ENCODE measurements at places on chromosomes 7 and 10.
A peak's percentile ranks its signal among the peaks of the same experiment; 100 is the strongest.

GRCh38 chr7:131836733-131837132 is 280.3 kb upstream of the PODXL start:
- no peak for DNase-seq

DNA sequence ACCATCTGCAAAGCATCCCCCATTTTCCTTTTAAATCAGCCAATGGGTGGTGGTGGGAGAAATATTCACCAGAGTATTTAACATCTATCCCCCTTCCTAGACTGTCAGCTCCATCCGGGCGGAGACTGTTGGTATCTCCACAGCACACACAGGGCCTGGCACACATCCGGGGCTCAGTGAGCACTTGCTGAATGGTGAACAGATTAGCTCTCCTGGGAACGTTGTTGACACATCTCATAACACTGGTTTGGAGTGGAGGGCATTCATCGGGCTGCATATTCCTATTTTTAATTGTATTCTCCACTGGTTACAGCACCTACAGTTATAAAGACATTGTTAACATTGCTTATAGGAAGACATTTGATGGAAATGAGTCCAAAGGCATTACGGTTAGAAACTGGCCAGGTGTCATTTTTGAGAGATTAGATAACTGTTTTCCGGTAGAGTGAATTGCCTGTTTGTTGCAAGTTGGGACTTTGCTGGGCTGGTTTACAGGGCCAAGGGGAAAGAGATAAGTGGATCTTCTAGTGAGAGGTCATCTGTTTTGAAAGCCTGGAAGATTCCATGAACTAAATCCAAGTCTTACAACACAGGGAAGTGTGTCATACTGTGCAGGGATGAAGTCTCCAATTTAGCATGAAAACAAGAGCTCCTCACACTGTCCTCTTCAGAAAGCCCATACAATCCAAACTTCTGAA is 101.8 kb downstream of the EGFR start:
- no peak for DNase-seq

- DNase-seq = peak; percentile 7
These were observed 426.4 kb downstream of the TYW1 start for GRCh38 chr7:67423065-67423464.

- no peak for DNase-seq
These were observed 27.0 kb downstream of the BLNK start for GRCh38 chr10:96244354-96244753.

DNA sequence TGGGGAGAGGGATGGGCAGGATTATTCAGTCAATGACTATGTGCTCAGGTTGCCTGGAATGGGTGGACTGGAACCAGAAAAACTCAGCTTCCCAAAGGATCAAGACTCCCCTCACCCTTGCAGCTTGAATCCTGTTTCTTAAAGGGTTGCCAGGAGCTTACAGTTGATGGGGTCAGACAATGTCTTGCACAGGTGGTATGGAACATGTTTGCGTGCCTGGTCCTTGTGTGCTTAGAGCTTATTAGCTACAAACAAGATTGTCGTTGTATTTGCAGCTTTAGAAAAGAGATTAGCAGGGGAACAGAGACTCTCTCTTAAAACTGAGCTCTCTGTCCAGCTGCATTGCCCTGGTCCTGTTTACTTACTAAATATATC is 56.9 kb downstream of the PRR15 start:
- DNase-seq = no peak

GRCh38 chr10:45256246-45256645 is 59.2 kb downstream of the OR13A1 start:
- no peak for DNase-seq

DNA sequence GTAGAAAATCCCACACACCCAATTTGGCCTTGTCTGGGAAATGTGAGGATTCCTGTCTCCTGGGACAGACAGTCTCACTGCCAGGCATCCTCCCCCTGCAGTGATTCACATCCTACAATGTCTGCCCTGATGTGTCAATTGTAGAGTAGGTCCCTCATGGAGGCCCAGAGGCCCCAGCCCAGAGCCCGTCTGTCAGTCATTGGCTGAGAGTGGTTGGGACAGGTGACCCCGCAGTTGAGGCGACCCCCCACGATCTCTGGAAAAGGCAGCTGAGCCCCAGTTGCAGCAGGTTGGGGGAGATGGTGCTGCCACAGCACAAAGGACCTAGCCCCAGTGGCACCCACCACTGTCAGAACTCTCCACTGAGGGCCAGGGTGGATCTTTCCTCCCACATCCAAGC is 84.3 kb upstream of the INSIG1 start:
- DNase-seq = no peak

GRCh38 chr7:134851141-134851540 is 71.7 kb downstream of the CALD1 start:
- no peak for DNase-seq
